Gastrocnemius medialis (tissue), 4 donors: ENCODE measurements at places on chromosomes 12 and 14.

GRCh38 chr12:74488134-74488533 lies 49.5 kb upstream of the ATXN7L3B start:
- DNase-seq, result no peak

GRCh38 chr14:25048170-25049016 lies 1.6 kb downstream of the STXBP6 start:
- DNase-seq, result peak; percentile 65

DNA sequence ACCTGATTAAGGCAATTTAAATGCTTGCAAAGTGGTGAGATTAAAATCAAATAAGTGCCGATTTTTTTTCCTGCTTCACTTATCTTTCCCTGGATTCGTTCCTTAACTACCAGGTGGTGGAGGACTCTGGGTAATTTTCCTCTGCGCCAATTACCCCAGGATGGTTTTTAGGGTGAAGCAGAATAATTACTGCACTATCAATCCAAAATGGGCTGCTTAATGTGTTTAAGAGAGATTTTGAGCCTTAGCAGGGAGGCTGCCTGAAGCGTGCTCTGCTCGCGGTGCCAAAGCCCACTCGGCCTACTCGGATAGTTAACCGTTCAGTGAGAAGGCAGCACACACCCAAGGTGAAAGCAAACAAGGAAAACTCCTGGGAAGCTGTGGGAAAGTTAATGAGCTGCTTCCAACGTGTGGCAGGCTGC lies 274.9 kb upstream of the LMO3 start:
- DNase-seq, result no peak

- no peak for DNase-seq
These were observed 86.5 kb upstream of the CRY1 start for GRCh38 chr12:107179871-107180270.

DNA sequence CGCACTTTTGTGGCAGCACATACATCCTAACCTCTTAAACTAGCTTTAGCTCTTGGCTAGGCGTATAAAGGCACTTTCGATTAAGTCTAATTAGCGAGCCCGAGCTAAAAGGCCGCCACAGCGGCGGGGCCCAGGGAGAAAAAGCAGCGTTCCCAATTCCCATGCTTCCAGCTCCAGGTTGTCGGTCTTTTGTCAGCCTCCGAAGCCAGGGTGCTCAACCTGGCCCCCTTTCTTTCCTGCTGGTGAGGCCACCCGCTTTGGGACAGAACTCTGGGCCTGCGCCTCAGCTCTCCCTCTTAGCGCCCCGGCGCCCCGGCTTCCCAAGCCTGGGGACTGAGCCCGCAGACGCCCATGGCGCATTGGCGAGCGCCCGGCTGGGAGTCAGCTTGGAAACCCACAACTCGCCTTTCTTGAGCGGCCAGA lies 33.3 kb upstream of the TBX5 start:
- no peak for DNase-seq

DNA sequence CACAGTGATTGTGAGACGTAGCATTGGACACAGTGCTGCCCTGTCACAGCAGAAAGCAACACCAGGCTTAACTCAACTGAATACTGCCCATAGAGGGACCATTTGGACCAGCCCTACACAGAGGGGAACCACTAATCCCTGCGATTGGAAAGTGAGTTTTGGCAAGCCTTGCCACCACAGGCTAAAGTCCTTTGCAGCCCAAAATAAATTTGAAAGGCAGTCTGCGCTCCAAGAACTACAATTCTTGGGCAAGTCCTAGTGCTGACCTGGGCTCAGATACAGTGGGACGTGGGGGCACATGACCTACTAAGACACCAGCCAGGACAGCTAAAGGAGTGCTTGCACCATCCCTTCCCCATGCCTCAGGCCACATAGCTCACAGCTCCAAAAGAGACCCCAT lies 331.4 kb upstream of the GARIN2 start:
- no peak for DNase-seq

- DNase-seq, result peak; percentile 54
These were observed at the start of gene TNFAIP2 for GRCh38 chr14:103122947-103123633. Gene TNFAIP2 (plus strand): TSS chr14:103123461. CDS start chr14:103126458, 2,997 bp downstream.

GRCh38 chr12:6850796-6851152 lies 312 bp downstream of the CDCA3 start:
- DNase-seq, result no peak

DNA sequence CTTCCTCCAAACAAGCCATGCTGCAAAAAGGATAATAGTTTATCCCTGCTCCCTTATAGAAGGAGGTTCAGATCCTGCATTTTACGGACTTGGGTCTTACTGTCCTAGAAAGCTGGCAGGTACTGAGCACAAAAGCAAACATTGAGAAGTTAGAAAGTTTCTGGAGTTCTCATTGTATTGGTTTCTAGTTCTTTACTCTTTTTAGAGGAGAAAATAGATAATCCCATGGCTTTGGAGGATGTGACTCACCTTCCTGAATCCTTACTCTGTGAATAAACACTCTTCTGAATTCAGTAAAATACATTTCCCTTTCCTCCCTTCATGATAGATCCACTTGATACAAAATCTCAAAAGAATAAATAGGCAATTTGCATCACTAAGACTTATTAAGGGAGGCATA lies 188.9 kb downstream of the NPAS3 start:
- no peak for DNase-seq

GRCh38 chr14:75443203-75443969 lies 15.6 kb downstream of the JDP2 start:
- DNase-seq, result peak; percentile 65

DNA sequence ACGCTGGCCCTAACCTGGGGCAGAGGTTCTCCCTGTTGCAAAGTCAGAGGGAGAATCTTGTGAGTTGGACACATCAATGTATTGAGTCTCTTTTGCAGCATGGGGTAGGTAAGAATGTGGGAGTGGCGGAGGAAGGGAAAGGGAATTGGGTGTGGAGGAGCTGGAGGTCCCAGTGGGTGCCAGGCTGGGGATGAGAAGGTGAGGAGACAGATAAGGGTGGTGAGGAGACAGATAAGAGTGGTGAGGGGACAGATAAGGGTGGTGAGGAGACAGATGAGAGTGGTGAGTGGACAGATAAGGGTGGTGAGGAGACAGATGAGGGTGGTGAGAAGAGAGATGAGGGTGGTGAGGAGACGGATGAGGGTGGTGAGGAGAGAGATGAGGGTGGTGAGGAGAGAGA lies 72.9 kb upstream of the SFSWAP start:
- DNase-seq, result no peak

DNA sequence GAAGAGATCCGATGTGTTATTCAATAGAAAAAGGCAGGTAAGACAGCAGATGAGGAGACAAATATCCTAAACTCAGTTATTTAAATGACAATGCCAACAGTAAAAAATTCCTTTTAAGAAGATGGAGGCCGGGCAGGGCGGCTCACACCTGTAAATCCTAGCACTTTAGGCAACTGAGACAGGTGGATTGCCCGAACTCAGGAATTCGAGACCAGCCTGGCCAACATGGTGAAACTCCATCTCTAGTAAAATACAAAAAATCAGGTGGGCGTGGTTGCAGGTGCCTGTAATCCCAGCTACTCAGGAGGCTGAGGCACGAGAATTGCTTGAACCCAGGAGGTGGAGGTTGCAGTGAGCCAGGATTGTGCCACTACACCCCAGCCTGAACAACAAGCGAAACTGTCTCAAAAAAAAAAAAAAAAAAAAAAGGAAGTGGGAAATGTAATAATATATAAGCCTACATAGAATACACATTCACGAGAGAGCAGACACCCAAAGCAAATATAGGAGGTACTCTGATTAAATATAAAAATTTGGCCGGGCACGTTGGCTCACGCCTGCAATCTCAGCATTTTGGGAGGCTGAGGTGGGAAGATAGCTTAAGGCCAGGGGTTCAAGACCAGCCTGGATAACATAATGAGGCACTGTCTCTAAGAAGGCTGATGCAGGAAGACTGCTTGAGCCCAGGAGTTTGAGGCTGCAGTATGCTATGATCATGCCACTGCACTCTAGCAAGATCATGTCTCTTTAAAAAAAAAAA lies 19.0 kb downstream of the CORO1C start:
- DNase-seq, result no peak

DNA sequence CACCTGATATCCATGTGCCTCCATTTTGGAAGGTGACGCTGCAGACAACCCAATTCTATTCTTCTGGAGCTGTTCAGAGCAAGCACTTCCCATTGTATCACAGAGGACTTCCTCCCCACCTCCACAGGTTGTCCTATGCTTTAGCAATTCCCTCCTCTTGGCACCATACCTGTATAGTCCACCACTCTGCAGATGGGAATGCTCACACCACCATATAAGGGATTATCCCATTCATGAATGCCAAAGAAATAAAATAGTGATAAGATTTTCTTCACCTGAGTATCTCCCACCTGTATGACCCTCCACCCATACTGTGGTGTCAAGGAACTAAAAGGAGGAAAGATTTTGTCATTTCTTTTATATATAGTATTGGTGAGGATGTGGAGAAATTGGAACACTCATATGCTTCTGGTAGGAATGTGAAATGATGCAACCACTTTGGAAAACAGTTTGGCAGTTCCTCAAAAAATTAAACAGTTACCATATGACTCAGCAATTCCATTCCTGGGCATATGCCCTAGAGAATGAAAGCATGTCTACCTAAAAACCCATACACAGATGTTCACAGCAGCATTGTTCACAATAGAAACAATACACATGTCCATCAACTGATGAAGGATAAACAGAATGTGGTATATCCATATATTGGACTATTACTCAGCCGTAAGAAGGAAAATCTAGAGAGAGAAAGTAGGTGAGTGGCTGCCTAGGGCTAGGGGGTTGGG lies 75.2 kb downstream of the FIGNL2 start:
- DNase-seq, result no peak

DNA sequence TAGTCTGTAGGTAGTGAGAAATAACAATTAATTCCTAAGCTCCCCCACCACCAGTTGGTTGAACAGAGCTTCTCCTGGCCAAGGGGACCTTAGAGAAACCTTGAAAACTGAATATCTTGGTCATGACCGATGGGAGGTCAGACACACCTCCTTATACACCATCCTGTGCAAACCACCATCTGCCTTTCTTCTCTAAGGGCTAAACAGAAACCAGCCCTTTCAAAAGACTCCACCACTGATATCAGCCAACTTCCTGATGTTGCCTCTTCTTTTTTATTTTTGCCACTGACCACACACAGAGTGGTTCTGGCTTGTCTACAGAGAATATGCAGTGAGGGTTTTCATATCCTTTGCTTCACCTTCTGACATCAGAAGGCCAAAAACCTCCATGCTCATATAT lies 977.7 kb upstream of the SEL1L start:
- DNase-seq, result no peak

DNA sequence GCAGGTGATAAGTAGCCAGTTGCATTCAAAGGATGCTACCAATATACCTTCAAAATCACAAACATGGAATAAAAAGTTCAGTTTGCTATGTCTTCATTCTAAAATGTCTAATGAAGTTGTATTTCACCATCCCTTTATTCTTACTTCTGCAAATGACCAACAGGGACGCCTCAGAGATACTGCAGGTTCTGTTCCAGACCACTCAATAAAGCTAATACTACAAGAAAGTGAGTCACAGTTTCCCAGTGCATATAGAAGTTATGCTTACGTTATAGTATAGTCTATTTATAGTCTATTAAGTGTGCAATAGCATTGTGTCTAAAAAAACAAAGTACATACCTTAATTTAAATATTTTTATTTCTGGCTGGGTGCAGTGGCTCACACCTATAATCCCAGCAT lies 29.3 kb upstream of the EIF5 start:
- no peak for DNase-seq

DNA sequence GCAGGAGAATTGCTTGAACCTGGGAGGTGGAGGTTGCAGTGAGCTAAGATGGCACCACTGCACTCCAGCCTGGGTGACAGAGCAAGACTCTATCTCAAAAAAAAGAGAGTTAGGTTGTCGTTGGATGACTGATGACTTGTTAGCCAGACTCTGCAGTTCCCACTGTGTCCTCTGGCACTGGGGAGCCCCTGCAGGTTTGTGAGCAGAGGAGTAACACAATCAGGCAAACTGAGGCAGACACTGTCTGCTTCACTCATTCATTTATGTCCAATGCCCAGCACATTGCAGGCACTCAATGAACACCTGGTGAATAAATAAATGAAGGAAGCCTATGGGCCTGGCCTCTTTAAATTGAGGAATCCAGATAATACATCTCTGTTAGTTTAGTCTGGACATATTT lies 41.2 kb upstream of the BCL11B start:
- DNase-seq, result no peak

DNA sequence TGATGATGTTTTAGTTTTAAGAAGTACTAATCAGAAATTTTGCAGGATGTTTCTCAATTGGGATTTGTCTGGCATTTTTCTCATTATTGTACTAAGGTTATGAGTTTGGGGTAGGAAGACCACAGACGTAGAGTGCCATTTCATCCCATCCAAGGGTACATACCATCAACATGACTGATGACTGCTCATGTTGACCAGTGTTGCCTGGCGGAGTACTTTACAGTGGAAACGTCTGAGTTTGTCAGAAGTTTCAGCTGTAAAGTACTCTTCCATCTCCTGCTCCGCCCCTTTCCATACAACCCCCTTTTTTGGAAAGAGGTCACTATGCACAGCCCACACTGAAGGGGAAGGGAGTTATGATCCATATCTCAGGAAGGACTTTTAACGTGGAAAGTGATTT lies 74.2 kb downstream of the RCOR1 start:
- no peak for DNase-seq

DNA sequence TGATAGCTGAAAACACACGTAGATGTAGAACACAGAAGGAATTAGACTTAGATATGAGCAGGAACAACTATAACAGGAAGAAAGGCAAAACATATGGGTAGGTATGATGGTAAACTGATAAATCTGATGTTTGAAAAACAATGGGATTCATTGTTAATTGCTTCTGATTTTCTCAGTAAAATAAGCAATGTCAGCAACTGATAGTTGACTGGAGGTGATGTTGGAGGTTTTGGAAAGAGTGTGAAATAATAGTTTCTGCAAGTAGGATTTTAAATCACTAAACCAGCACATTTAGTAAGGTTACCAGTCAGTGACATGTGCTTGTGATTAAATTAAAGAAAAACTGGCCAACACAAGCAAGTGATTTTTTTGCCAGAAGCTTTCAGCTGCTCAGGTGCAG lies 123.0 kb upstream of the CPNE8 start:
- no peak for DNase-seq

DNA sequence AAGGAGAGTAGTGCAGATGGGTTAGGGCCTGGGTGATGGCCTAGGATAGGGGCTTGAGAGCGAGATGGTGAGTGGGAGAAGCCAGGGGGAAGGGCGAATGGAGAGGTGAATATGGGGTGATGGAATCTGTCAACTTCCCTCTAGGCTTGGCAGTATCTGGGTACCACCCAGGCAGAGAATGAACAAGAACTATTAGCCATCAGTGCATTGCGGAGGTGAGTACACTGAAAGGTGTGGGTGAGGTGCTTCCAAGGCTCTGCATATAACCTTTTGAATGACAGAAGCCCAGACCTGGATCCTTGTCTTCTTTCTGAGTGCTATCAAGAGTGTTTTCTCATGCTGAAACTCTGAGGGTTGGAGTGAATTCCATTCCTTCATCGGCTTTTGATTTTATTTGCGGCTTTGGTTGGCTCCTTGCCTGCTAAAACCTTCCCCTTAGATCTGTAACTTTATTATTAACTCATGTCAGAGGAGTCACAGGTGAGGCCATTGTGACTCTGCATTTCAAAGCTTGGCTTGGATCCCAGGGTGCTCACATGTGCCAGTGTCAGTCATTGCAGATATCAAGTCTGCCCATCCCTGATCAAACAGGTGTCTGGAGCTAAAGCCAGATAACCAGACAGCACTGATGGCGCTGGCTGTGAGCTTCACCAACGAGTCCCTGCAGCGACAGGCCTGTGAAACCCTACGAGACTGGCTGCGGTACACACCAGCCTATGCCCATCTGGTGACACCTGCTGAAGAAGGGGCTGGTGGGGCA lies 18.6 kb downstream of the PEX5 start:
- peak; percentile 25 for DNase-seq

- no peak for DNase-seq
These were observed 18.0 kb downstream of the GALNT9 start for GRCh38 chr12:132311201-132311915.

GRCh38 chr14:33553706-33554278 lies 397.1 kb downstream of the EGLN3 start:
- no peak for DNase-seq
